Hematopoietic multipotent progenitor cell treated with erythropoietin and hydrocortisone succinate and interleukin-3 and kit ligand, for 15 days (in vitro differentiated cells): ENCODE measurements at places on chromosomes 11 and 22.
A peak's percentile ranks its signal among the peaks of the same experiment; 100 is the strongest.

DNA sequence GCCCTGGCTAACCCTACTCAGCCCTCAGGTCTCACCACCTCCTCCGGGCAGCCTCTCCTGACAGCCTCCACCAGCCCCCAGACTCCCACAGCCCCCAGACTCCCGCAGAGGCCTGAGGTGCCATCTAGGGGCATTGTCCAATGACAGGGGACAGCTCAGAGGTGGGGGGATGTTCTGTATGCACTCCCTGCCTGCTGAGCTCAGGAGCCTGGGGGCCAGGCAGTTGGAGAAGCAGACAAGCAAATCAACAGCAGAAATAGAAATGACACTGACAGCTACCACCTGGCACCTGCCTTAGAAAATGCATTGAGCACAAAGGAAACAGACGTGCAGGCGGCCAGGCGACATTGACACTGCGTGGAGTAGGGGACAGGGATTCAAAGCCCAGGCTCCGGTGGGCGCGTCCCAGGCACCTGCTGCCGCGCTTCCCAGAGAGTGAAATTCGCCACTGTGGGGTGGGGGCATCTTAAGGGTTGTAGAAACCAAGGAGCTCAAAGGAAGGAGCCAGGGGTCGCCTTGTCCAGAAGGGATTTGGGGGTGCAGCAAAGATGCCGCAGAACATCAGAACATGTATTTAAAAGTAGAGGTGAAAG is 22.5 kb upstream of the WNT7B start:
- no peak for DNase-seq

DNA sequence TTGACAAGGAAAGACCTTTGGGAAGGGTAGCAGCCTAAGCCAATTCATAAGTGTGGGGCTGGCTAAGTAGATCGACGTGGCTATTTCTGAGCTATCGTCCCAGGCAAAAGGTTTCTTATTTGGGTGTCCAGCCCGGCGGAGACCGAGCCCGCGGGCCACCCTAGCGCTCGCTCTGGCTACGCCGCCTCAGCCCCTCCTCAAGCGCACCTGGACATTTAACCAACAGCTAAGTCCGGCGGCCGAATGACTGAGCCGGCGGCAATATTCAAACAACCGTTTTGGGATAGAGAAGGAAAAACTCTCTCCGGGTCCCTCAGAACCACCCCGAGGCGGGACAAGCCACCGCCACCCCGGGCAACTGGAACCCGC is 457 bp downstream of the RNF141 start:
- peak; percentile 20 for DNase-seq

DNA sequence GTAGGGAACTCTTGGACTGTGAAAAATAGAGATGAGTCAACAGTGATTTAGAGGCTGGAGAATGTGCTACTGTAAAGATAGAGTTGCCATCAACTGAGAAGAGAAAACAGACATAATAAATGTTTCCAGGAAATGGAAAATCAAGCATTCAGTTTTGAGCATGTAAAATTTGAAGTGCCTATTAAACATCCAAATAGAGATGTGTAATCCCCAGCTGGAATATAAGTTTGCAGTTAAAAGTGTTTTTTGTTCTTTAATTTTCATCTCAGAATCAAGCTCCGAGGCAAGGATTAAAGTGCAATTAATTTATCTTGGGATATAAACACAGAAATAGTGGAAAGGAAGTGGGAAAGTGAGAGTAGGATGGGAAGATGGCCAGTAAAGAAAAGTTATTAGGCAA is 666.0 kb upstream of the RAG2 start:
- DNase-seq: no peak

GRCh38 chr11:12238420-12238819 is 128.0 kb downstream of the MICAL2 start:
- no peak for DNase-seq

GRCh38 chr11:59822989-59823566 is 12.5 kb upstream of the MRPL16 start:
- DNase-seq: peak; percentile 23

GRCh38 chr11:61794579-61794978 is 1.9 kb downstream of the FEN1 start:
- DNase-seq: no peak

GRCh38 chr22:47210112-47210657 is 447.7 kb downstream of the TBC1D22A start:
- no peak for DNase-seq
